ENCODE measurements at places on chromosomes 5 and 9.
A peak's percentile ranks its signal among the peaks of the same experiment; 100 is the strongest.

DNA sequence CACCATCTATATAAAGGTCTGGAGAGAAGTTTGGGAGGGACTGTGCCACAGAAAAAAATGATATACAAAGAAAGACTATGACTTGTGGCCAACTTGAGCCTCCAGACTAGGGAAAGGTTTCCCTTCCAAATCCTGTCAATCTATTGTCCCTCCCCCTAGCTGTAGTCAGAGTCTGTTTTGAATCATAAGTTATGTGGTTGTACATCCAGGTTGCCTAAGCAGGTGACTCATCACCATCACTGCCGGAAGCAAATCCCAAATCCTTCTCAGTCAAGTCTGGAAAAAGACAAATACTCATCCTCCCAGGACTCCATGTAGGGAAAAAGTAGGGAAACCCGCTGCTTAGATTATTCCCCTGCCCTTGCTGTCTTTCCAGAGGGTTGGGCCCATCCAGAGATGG is 235.7 kb downstream of the CDK5RAP2 start:
- DNase-seq = no peak

DNA sequence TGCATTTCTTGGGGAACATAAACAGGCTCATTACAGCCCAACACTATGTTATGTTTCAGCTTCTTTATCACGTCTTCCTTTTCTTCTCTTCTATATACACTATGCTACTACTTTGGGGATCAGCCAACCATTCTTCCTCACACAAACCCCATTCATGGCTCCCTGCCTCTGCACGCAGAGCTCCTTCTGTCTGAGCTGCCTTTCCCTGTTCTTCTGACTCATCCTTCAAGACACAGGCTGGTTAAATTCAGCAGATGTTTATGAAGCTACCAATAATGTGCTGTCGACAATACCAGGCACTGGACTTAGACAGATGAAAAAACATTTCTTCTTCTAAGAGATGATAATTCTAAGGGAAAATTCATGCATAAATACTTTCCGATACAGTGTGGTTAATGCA is 102.5 kb upstream of the TXNDC8 start:
- DNase-seq = no peak

DNA sequence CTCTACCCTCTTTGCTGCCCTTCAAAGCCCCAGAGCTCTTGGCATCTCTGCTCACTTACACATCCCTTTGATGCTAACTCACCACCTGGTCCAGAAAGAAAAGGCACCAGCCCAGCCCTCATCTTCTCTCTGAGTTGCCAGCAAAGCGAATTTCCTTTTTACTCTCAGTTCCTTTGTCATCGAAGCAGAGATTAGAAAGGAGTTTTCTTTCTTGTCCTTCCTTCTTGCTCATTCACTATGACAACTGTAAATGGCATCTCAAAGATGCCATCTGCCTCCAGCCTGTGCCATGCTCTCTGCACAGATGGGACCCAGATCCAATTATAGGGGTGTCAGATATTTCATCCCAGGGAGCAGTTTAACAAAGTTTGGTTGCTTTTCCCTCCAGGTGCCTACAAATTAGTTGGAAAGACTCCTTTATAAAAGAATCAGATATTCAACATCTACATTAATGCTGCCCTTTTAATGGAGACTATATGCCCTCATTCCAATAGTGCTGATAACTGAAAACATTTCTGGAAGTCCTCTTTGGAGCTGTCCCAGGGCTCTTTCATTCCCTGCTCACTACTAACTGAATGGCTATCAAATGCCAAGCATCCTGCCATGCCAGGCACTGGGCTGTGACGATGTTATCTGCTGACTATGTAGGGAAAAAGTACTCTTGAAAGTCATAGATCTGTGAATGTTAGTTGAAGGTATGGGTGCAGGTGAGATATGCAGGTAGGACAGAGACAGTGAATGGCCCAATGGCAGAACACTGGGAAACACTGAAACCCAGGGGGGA is 58.9 kb downstream of the SUSD1 start:
- peak; percentile 15 for DNase-seq

DNA sequence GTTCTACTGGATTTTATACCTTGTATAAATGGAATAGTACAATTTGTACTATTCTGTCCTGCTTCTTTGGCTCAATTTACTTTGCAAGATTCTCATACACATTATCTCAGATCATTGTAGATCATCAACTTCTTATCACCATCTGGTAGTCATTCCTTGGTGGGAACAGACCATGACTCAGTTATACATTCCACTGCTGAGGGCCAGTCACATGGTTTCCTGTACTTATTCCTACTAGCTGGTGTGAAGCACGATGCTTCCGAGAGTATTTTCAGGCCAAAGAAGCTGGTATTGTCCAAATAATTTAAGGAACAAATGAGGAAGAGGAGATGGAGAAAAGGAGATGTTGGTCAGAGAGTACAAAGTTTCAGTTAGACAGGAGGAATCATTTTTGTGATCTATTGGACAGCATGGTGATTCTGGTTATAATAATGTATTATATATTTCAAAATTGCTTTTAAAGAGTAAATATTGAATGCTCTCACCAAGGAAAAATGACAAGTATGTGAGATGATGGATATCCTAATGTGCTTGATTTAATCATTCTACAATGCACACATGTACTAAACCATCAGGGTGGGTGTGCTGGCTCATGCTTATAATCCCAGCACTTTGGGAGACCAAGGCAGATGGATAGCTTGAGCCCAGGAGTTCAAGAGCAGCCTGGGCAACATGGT is 124.1 kb downstream of the SYK start:
- DNase-seq = no peak

- no peak for DNase-seq
Measured at GRCh38 chr9:105290954-105291353, 46.5 kb downstream of the SLC44A1 start.

DNA sequence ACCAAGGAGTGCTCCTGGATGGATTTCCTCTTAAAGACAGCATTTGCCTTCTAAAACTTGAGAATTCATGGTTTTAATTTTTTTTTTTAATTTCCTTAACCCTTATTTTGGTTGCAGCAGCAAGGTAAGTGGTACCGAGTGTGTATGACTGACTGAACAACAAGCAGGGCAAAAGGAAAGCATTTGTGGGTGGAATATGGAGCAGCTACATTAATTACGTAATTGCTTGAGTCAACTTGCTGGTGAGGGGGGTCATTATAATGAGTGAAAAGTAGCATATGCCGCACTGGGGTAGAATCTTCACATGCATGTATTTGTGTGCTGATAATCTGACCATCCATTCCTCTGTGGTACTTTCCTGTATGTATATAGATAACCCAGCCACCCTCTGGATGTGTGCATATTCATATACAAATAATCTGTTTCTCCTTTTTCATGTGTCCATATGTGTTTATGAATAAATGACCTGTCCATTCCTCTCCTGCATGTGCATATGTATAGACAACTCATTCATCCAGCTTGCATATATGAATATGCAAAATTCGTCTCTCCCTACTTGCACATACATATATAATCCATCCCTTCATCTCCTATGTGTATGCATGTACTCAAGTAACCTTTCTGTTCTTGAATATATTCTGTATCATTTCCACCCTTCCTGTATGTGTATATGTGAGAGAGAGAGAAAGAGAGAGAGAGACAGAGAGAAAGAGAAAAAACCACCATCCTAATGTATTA is 147.5 kb upstream of the RUSC2 start:
- no peak for DNase-seq

DNA sequence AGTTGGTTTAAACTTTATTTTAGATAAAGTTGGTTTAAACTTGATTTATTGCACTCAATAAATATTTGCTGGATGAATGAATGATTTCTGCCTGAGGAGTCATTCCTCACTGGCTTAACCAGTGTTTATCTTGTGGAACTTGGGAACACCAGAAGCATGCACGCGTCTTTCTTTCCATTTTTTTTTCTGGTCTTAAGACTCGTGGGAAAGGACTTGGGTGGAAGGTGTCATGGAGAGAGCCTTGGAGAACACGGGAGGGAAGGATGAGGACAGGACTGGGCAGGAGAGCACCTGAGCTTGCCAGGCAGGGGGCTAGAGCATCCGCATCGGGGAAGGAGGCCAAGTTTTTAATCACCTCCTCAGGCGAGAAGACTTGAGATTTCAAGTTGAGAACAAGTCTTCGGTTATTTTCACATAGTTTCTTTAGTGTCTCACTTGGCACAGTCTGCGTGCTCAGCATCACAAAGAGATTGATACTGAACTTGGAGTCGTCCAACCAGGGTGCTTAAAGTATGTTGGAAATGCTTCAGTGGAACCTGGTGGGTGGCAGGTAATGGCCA is 144.2 kb downstream of the PDZD2 start:
- DNase-seq = no peak

DNA sequence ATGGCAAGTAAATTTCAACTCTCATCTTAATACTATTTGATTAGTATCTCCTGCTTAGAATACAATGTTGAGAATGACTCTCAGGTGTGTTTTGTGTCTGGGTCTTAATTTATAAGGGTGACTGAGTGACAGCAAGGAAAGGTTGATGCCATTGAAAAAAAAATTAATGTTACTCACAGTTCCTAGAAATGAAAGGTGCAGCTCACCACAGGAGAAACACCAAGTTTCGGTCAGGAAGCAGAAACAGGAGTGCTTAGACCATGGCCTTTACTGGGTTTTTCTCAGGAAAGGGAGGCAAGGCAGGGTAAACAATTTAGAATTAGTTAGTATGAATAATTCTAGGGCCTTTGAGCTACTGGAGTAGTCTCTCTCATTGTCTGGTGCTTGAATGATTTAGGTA is 159.2 kb upstream of the C9orf72 start:
- DNase-seq = no peak

DNA sequence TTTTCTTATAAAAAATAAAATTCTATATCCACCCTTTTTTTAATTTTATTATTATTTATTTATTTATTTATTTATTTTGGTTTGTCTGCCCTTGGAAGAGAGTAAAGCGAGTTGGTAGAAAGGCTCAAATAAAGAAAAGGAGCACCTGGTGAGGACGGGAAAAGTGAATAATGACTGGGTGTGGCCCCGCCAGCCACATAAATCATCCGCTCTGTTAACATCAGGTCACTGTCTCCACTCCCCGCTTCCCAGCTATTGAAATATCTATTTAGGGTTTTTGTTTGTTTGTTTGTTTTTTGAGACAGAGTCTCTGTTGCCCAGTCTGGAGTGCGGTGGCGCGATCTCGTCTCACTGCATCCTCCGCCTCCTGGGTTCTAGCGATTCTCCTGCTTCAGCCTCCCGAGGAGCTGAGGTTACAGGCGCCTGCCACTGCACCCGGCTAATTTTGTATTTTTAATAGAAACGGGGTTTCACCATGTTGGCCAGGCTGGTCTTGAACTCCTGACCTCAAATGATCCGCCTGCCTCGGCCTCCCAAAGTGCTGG is 844 bp downstream of the POLR3G start:
- DNase-seq = peak; percentile 28

GRCh38 chr5:6411141-6411540 is 32.8 kb upstream of the MED10 start:
- no peak for DNase-seq

GRCh38 chr5:173468821-173469251 is 140.6 kb upstream of the STC2 start:
- no peak for DNase-seq

- DNase-seq = no peak
Measured at GRCh38 chr9:97387936-97388684, 23.8 kb upstream of the TDRD7 start.

- no peak for DNase-seq
Measured at GRCh38 chr5:164518067-164518740, 1012.8 kb downstream of the MAT2B start.

- DNase-seq = no peak
Measured at GRCh38 chr5:64214132-64214531, 48.5 kb downstream of the RNF180 start.

GRCh38 chr9:72169178-72169577 is 19.9 kb downstream of the GDA start:
- DNase-seq = no peak

DNA sequence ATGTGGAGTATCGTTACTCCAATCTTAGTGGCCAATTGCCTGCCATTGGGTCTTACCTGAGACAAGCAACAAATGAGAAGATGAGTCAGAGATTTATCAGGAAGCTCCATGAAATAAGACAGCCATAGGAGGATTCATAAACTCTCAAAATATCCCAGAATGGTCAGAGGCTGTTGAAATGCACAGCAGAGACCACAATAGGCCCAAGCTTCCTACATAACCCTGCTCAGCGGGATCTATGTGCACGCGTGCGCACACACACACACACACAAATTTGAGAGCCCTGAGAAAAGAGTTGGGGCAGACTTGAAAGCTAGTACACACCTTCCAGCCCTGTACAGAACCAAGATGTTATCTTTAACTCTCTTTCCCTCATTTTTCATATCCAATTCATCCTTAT is 9.8 kb downstream of the UIMC1 start:
- DNase-seq = no peak

DNA sequence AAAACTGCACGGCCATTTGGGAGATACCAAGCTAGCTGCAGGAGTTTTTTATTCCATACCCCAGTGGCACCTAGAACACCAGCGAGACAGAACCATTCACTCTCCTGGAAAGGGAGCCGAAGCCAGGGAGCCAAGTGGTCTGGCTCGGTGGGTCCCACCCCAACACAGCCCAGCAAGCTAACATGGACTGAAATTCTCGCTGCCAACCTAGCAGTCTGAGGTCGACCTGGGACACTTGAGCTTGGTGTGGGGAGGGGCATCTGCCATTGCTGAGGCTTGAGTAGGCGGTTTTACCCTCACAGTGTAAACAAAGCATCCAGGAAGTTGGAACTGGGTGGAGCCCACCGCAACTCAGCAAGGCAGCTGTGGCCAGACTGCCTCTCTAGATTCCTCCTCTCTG is 108.9 kb upstream of the CHD1 start:
- DNase-seq = peak; percentile 82

DNA sequence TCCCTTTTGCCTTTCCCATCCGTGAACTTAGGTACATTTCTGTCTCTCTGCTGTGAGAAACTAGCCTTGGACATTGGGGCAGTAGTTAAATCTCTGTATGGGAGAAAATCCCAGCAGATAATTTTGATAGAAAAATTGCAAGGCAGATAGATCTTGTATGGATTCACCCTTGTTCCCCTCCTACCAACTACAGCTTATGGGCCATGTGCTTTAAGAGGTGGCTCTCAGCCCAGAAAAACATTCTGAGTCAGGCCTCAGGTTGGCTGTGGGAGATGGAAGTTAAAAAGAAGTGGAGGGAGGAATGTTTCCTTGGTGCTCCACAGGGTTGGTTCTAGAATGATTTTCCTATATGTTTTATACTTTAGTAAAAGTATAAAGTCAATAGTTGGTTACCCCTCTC is 1.4 kb upstream of the KDM3B start:
- DNase-seq = no peak

DNA sequence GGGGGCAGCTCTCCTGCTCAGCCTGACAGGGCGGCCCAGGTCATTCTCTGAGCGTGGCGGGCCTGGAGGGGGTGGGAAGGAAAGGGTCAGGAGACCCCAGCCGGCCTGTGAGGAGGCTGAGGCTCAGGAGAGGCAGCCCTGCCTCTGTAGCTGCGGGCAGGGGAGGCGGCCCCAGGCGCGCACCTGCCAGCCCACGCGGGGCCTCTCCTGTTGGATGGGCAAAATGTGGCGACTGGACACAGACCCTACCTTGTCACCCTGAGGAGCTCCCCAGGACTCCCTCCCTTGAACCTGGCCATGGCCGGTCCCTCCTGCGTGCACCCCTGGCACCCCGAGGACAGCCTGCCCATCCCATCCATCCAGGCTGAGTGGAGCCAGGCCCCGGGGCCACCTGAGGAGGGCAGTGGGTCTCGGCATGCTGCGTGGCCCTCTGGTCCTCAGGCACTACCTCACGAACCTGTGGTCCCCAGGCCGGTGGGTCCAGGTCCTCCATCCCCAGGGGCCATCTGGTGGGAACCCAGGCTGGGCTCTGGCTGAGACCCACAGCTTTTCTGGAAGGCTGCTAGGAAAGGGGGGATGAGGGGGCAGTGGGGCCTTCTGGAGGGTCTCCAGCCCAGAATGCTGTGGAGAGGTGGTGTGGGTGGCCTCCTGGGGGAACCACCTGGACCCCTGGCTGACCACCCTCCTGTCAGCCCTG is 15.1 kb upstream of the NRARP start:
- no peak for DNase-seq

All from colonic mucosa (tissue), 4 donors.